Fibroblast of villous mesenchyme (primary cell): ENCODE measurements at places on chromosomes 5 and 9.

- DNase-seq: no peak
Measured at GRCh38 chr5:2550509-2550908, 201.0 kb downstream of the IRX2 start.

GRCh38 chr5:891837-892393, 686 bp downstream of the BRD9 start:
- DNase-seq: peak; percentile 31

DNA sequence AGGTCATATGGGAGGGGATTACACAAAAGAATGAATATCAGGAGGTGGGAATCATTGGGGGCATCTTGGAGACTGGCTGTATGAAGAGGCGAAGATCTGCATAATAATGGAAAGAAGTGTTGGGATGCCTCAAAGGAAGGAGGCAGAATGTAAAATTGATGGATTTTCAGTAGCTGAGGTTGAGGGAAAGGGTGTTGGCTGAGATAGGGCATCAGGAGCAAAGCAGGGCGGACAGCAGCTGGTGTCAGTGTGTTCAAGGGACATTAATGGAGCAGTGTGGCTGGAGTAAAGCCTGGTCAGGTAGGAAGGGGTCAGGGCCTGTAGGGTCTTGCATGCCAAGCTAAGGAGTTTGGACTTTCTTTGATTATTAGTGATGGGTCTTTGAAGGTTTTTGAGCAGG, 65.2 kb upstream of the TNFAIP8 start:
- no peak for DNase-seq

GRCh38 chr5:137921931-137922330, 32.7 kb downstream of the PKD2L2 start:
- peak; percentile 70 for DNase-seq

DNA sequence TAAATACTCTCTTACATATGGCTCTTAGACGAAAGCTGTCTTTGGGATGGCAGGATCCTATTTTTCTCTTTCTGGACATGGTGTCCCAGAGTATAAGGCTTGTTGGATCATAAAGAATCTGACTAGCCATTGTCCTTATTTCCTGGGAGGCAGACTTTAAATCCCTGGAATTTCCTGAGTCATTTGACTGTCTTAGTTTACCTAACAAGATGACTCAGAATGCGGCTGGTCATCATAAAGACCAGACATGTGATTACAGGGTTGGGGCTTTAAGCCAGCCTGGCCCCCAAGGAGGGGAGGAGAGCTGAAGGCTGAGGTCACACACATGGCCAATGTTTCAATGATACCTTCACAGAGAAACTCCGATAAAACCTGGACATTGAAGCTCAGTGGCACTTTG, 37.2 kb downstream of the FAM240B start:
- DNase-seq: peak; percentile 96

- DNase-seq: no peak
Measured at GRCh38 chr9:93041108-93041802, 17.2 kb upstream of the SUSD3 start.

DNA sequence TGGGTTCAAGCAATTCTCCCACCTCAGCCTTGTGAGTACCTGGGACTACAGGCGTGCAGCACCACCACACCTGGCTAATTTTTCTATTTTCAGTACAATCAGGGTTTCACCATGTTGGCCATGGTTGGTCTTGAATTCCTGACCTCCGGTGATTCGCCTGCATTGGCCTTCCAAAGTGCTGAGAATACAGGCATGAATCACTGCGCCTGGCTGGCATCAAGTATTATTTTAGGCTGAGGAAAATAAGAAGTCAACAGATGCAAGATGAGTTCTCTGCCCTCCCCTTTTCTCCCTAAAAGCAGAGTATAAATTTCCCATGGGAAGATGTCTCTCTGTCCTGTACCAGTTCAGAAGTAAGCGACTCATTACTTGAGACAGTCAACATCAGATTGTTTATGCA, 71.5 kb downstream of the ELAVL2 start:
- DNase-seq: no peak

- DNase-seq: peak; percentile 68
Measured at GRCh38 chr9:69888856-69889585, 68.4 kb downstream of the CFAP95 start.

GRCh38 chr9:121921444-121921843, 171.7 kb downstream of the TTLL11 start:
- DNase-seq: peak; percentile 33

DNA sequence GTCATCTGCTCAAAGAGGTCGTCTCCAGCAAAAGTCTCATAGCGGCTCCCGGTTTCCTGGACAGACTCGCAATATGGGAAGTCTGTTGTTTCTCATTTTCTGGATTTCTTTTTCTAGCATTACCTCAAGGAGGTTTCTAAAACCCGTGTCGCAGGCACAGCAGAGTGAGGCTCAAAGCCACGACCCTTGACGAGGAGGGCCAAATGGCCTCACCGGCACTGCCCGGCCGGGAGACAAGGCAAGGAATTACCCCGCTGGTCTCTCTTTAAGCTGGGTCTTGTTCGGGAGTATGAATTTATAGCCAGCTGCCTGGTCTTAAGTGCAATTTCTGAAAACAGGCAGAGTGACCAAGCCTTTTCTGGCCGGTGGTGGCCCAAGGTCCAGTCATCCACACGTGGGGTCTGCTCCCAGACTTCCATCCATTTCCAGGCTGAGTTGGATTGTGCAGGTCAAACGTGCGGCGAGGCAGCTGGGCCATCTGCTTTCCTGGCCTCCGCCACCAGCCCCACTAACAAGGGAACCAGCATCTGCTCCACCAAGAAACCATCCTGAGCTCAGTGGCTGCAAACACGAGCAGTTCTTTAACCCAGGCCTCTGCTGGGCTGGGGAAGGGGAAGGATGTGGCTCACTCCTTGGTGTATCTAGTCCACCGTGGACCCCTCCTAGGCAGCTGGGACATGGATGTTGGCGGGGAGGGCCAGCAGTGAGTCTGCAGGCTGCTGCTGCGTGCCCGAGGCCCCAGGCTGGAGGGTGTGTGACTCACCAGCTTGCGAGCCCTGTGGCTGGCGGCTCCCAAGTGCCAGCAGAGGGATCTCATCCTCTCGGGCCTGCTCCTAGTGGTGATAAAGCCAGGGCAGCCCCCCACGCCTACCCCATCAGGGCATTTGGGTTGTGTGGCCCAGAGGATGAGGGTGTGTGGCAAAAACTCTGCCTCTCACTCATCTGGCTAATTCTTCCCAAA, 55.6 kb upstream of the COL5A1 start:
- DNase-seq: peak; percentile 76

GRCh38 chr5:90201923-90202322, 207.6 kb downstream of the CETN3 start:
- DNase-seq: no peak
